ENCODE measurements at places on chromosomes 5 and 9. TPM values are rescaled to one million over a fixed set of nuclear protein-coding genes. Genes with fewer than 3 reads are reported as not detected.
A peak's percentile ranks its signal among the peaks of the same experiment; 100 is the strongest.

Gene GTF3C5
- 54.3 TPM for total RNA-seq

Gene SPAAR
- 0.68 TPM for total RNA-seq

Gene CCL27
- not detected for total RNA-seq

GRCh38 chr5:57414191-57414590 is 68.4 kb downstream of the ACTBL2 start:
- H3K27me3 ChIP-seq: no peaks in the 10 kb centered on the region
- no peaks in the 10 kb centered on the region for H3K4me1 ChIP-seq
- no peaks in the 10 kb centered on the region for H3K36me3 ChIP-seq
- H3K27ac ChIP-seq: no peak overlapping the region
- H3K4me3 ChIP-seq: no peak overlapping the region

DNA sequence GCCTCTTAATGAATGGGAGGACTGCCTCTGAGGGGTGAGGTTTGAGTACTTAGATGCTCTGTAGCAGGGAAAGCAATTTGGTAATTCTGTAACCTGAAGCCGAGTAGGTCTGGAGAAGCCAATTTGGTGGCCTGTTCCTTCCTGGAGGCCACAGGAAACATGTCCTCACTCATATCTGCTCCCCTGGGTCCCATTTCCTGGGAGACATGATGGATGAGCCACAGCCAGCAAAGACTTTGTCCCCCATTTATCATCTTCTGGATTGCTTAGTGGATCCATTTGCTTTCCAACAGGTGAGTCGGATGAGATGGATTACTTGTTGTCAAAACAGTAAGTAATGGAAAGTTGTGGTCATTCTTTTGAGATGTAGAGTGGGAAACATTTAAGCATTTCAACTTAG is 99.8 kb upstream of the KLF9 start:
- H3K36me3 ChIP-seq: no peaks in the 10 kb centered on the region
- no peaks in the 10 kb centered on the region for H3K4me1 ChIP-seq
- no peak for DNase-seq
- no peak overlapping the region for H3K27ac ChIP-seq
- no peaks in the 10 kb centered on the region for H3K27me3 ChIP-seq
- H3K4me3 ChIP-seq: no peak overlapping the region

- H3K27me3 ChIP-seq: no peaks in the 10 kb centered on the region
- no peak overlapping the region for H3K4me3 ChIP-seq
- H3K36me3 ChIP-seq: no peaks in the 10 kb centered on the region
These were observed 17.2 kb upstream of the HK3 start for GRCh38 chr5:176916337-176916736.

DNA sequence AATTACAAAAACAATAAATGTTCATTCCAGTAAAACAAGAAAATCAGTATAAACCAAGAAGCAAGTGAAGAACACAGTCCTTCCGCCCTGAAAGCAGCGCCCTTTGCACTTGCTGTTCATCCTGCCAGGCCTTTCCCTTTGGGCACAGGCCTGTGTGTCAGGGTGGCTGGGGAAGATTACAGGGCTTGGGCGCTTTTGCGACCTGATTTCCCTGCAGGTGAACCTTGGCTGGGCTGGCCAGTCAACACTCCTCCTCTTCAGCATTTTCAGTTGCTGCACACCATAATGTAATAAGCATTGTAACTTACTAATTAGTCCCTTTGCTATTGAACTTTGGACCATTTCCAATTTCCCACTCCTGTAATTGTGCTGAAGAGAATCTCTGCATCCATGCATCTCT is 38.6 kb upstream of the TDRD7 start:
- no peaks in the 10 kb centered on the region for H3K4me1 ChIP-seq
- DNase-seq: peak; percentile 36
- no peaks in the 10 kb centered on the region for H3K36me3 ChIP-seq
- no peaks in the 10 kb centered on the region for H3K27me3 ChIP-seq
- no peak overlapping the region for H3K4me3 ChIP-seq
- no peak overlapping the region for H3K27ac ChIP-seq

- no peak for DNase-seq
- H3K27ac ChIP-seq: no peak overlapping the region
- H3K27me3 ChIP-seq: peaks cover 20% of the 10 kb centered on the region
- H3K36me3 ChIP-seq: no peaks in the 10 kb centered on the region
These were observed 269.4 kb upstream of the PANK3 start for GRCh38 chr5:168848569-168848968.

DNA sequence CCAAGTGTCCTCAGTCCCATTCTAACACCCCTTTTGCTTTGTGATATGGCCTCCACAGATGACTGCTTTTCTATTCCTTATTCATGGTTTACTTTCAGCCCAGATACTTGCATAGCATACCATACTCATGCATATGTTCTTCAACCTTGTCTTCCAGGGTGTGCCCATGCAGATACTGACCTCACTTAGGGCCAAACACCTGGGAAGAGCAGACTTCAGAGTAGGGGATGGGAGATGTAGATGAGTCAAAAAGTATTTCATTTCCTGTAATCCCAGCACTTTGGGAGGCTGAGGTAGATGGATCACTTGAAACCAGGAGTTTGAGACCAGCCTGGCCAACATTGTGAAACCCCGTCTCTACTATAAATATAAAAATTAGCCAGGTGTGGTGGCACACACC is 58.3 kb downstream of the NRG2 start:
- no peak overlapping the region for H3K4me3 ChIP-seq
- no peak for DNase-seq
- H3K27me3 ChIP-seq: peaks cover 7% of the 10 kb centered on the region
- no peaks in the 10 kb centered on the region for H3K36me3 ChIP-seq

DNA sequence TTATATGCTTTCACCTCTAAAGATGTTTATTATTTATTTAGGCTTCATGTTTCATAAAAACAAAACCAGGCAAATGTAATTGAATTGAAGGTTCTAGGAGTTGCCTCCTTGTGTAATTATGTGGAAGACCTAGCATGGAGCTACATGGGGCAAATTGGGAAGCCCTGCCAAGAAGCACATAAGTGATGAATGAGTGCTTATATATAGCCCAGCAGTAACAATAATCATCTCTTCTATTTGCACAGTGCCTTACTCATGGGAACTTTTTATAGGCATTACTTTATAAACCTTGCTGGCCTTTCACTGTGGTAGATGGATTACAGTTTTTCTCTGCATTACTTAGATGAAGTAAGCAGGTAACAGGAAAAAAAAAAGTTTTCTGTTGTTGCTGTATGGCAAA is 40.0 kb upstream of the GRAMD2B start:
- H3K27ac ChIP-seq: peak overlapping the region; percentile 79
- no peaks in the 10 kb centered on the region for H3K27me3 ChIP-seq
- H3K36me3 ChIP-seq: no peaks in the 10 kb centered on the region
- no peak overlapping the region for H3K4me3 ChIP-seq

- DNase-seq: no peak
- peaks cover 33% of the 10 kb centered on the region for H3K36me3 ChIP-seq
- H3K4me3 ChIP-seq: no peak overlapping the region
- no peaks in the 10 kb centered on the region for H3K27me3 ChIP-seq
- H3K27ac ChIP-seq: no peak overlapping the region
- no peaks in the 10 kb centered on the region for H3K4me1 ChIP-seq
These were observed 51.4 kb downstream of the SMARCA2 start for GRCh38 chr9:2066312-2067273.

GRCh38 chr5:81147886-81148571 is 85.1 kb upstream of the CKMT2 start:
- no peak overlapping the region for H3K27ac ChIP-seq
- DNase-seq: no peak
- H3K36me3 ChIP-seq: no peaks in the 10 kb centered on the region
- no peak overlapping the region for H3K4me3 ChIP-seq
- H3K27me3 ChIP-seq: no peaks in the 10 kb centered on the region

All from transverse colon (tissue), 4 donors.